Hematopoietic multipotent progenitor cell (in vitro differentiated cells): ENCODE measurements at places on chromosomes 4 and X.

- no peak for DNase-seq
Measured at GRCh38 chrX:2488621-2489285, 12.0 kb downstream of the DHRSX start.

GRCh38 chrX:76520273-76521054, 93.0 kb downstream of the MAGEE1 start:
- no peak for DNase-seq

- DNase-seq, result no peak
Measured at GRCh38 chr4:40388239-40388638, 53.1 kb downstream of the CHRNA9 start.

DNA sequence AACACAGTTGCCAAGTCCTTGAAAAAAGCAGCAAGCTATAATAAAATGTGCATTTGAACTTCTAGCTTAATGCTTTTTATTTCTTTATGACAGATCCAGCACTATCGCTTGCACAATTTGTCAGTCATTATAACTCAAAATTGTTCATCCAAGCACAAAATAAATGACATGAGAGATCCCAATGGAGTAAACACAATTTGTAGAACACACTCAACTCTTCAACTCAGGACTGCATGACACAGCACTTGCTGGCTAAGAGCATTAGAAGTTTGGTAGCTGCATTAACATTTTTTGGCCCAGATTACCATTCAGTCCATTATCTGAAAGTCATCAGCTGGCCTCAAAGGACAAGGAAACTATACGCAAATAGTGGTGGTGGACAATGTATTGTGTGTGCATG, 530.1 kb downstream of the INPP4B start:
- no peak for DNase-seq

DNA sequence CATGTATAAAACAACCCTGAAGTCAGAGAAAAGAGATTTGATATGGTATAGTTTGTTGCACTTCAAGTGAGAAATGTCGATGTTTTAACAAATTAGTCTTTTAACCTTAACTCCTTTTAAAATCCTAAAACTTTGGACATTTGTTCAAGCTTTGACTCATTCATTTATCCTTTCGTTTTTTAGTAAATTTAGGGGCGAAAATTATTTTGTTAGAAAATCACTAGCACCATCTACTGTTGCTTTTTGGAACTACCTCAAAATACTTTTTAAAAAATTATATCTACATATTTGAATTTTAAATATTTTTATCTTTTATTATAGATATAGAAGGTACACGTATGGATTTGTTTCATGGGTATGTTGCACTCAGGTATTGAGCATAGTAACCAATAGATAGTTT, 165.1 kb upstream of the POF1B start:
- DNase-seq, result no peak

DNA sequence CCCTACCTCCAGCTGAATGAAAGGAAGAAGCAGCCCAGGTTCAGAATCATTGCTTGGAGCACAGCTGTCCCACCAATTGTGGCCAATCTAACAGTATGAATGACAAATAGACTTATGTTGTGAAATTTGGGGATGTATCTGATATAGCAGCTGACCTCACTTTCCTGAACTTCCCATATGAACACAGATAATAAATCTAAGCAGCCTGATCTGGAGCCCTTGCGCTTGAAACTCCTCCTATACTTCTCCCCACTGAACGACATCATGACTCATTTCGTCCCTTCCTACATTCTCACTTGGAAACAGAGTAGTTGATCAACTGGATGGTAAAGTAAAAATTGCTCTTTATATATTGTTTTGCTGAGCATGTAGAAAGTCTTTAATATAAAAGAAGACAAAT, 24.2 kb upstream of the AMELX start:
- DNase-seq, result no peak

GRCh38 chr4:13483768-13484121, 395 bp downstream of the RAB28 start:
- DNase-seq, result peak; percentile 11

DNA sequence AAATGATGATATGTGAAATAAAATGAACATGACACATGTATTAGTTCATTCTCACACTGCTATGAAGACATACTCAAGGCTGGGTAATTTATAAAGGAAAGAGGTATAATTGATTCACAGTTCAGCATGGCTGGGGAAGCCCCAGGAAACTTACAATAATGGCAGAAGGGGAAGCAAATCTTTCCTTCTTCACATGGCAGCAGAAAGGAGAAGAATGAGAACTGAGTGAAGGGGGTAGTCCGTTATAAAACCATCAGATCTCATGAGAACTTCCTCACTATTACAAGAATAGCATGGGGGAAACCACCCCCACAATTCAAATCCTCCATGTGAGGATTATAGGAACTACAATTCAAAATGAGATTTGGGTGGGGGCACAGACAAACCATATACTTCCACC, 243.9 kb upstream of the GYPA start:
- no peak for DNase-seq

- no peak for DNase-seq
Measured at GRCh38 chr4:107292979-107293378, 256.9 kb upstream of the DKK2 start.

DNA sequence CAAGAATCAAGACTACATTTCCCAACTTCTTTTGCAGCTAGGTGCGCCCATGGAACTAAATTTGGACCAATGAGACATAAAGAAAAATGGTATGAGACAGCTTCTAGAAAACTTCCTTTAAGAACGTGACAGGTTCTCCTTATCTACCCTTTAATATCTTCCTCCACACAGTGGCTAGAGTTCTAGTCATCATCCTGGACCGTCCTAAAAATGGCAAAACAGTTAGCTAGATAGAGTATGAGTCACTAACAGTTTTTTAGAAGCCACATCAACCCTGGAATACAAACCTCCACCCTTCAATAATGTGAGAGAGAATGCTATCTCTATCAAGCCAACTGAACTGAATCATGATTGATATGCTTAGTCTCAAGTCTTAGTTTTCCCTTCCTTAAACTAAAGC, 267.9 kb upstream of the SLC7A11 start:
- DNase-seq, result no peak

DNA sequence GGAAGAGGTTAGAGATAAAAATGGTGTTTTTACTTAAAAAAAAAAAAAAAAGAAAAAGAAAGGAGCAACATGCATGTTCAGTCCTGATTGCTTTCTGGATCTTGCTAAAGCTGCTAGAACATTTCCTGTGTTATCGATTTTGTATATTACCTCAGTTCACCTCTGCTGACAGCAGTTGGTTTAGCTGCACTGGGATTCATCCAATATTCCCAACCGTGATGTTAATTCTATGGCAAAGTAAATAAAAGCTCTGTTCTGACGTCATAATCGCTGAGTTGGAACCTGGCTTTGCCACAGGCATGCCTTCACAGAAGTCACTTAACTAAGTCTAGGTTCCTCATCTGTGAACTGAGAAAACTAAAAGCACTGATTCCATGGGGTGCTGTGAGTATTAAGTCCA, 90.7 kb upstream of the SORBS2 start:
- DNase-seq, result no peak

DNA sequence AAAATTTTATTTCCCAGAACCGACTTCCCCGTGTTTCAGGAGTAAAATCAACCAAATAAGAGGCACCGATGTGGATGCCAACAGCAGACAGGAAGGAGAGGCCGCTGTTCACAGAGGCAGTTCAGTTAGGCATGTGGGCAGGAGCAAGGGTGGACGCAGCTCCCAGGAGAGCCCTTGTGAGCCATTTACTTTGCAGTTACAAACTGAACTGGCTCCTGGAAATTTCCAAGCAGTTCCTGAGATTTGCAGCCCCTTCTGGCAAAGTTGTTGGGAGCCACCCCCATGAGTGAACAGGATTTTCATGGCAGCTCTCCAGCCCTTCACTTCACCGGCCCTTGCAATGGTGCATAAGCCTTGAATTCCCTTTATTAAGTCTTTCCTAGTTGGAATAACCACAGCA, 189.1 kb downstream of the AFAP1 start:
- no peak for DNase-seq

GRCh38 chrX:21412883-21413282, 38.7 kb downstream of the CNKSR2 start:
- no peak for DNase-seq

DNA sequence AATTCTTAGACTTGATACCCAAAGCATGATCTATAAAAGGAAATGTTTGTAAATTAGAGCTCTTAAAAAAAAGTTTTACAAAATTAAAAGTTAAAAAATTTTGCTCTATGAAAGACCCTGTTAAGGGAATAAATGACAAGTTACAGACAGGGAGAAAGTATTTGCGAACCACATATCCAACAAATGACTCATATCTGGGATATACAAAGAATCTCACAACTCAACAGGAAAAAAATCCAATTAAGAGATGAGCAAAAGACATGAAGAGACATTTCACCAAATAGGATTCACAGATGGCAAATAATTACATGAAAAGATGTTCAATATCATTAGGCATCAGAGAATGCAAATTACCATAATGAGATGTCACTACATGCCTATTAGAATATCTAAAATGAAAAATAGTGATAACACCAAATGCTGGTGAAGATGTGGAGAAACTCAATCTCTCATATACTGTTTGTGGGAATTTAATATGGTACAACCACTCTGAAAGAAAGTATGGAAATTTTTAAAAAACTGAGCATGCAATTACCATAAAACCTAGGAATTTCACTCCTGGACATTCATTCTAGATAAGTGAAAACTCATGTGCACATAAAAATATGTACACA, 100.8 kb upstream of the EOLA2 start:
- no peak for DNase-seq

GRCh38 chrX:4182408-4182806, 469.0 kb upstream of the PRKX start:
- no peak for DNase-seq

DNA sequence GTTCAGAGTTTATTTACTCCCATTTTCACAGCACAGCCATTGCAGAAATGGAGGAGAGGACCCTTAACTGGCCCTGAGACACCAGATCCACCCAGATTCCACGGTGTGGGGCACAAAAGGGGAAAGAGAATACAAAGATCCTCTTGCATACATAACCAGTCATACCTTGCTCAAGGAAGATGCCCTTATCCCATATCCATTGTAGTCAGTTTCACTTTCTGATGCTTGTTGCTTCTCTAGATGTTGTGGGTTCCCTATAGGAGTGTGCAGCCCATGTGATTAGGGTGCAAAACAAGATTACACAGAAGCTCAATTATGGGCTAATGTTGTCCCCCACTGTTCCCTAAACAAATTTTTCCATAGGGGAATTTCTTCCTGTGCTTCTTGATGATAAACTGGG, 1309.0 kb upstream of the PABPC4L start:
- DNase-seq, result no peak
